Kidney capillary endothelial cell (primary cell): ENCODE measurements at places on chromosomes 4 and X.

DNA sequence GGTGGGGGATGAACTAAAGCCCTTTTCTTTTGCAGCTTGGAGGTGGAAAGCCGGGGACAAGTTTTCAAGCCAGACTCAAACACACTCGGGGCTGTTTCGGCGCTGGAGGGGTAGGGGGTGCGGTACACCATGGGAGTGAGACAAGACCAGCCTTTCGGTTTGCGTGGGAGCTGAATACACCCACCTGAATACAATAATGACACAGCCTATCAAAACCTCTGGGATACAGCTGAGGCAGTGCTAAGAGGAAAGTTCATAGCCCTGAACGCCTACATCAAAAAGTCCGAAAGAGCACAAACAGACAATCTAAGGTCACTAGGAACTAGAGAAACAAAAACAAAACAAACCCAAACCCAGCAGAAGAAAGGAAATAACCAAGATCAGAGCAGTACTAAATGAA is 163.3 kb downstream of the ATRX start:
- no peak for DNase-seq

DNA sequence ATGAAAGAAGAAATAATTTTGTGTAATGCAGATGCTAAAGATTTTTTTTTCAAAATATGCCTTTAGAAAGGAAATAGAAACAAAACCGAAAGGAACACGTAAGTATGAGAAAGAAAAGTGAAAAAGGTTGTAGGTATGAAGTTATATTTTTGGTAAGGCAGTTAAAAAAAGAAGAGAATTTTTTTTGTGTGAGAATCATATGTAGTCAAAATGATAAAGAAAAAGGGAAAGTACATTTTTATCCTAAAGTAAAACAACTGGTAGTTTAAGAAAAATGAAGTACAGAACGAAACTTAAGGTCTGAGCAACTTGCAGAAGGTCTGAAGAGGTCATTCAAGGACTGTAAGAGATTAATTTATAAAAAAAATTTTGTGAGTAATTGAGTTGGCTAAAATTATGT is 164.0 kb upstream of the TRAM1L1 start:
- DNase-seq = no peak

- DNase-seq = no peak
Observed at GRCh38 chr4:16817286-16817685, 81.2 kb downstream of the LDB2 start.

- no peak for DNase-seq
Observed at GRCh38 chrX:9495496-9495895, 30.6 kb downstream of the TBL1X start.

DNA sequence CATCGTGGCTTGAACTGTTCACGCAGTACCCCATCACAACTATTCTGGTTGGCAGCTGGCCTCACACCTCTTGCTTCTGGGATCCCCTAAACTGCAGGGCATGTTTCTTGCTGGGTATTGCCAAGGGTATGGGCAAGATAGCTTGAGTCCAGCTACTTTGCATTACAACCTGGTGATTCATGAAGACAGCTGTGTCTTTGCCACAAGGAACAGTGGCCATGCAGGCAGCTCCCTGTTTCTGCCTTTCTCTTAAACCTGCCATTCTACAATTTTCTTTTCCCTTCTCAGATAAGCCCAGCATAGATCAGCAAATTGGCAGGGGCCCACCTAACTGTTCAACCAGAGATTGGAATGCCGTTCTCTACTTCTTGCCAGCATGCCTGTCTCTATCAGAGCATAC is 42.8 kb downstream of the TENM3 start:
- DNase-seq = no peak

DNA sequence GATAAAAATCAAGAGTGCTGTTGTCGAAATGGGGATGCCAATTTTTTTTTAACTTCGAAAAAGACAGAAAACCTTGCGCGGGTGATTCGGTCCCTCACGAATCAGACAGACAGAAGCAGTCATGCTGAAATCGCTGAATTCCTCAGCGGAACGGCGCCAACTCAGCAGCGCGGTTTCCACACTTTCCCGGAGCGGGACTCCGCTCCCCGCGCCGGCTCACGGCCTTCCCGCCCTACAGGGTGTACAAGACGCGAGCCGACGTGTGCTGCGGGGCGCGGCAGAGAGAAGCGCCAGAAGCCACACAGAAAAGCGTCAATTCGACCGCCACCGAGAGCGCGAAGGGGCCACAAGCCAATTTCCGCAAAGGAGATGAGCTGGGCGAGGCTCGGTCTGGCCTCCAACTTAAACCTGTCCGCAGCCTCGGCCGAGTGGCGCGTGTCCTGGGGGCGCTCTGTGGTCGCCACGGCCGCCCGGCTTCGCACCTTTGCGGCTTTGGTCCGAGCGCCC is 1.3 kb downstream of the NEXMIF start:
- DNase-seq = no peak

DNA sequence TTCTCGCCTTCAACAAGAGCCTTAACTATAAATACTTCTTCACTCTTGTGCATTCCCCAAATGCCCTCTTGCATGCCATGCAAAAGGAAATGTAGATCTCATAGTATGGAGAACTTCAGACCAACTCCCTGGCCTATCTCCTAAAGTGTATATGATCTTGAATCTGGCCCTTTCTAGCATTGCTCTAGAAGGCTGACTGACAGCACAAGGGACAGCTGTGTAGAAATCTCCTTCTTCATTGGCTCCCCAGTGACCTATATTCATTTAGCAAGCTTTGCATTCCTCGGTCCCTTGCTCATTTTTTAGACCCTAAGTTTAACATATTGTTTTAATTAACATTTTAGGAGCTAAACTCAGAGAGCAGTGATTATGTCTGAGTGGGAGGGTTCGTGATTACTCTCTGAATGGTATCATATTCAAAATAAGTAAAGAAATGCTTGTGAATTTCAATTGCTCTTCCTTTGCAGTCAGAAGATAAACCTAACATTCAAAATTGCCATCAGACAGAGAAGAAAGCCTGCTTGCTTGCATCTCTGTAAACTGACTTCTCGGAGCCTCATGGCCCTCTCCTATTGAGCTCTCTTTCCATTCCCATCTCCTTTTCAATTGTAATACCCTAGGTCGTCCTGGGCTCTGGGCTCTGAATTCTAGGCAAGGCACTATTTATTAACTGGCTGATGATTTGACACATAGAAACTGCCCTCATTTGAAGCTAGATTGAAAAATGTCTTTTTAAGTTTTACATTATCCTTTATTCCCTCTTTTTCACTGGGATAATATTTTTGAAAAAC is 120.3 kb upstream of the PRKG2 start:
- DNase-seq = no peak

DNA sequence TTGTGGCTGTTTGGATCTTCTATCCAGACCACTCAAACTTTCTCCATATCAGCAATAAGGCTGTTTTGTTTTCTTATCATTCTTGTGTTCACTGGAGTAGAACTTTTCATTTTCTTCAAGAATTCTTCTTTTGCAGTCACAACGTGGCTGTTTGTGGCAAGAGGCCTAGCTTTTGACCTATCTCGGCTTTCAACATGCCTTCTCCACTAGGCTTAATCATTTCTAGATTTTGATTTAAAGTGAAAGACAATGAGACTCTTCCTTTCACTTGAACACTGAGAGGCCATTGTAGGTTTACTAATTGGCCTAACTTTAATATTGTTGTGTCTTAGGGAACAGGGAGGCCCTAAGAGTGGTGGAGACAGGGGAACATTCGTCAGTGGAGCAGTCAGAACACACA is 19.1 kb downstream of the FGF2 start:
- DNase-seq = no peak
